ENCODE measurements at places on chromosomes 7 and 10.

GRCh38 chr7:44768628-44769371 lies 20.2 kb downstream of the ZMIZ2 start:
- no peak for DNase-seq

DNA sequence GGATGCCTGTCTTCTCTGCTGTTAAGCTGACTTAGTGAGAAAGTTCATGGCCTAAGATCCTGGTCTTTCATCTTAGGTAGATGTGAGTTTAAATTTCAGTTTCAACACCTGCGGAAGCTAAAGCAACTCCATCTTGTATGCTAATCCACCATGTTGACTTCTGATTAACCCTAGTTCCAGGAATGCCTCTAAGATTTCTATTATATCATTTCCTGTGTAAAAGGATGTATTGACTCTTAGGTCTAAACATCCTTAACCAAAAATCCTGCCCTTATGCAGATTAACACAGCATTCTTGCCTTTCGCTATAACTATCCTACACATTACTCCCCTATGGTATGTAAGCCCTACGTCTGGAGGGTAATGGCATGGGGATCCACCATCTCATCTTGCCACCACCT lies 94.4 kb upstream of the CCDC6 start:
- DNase-seq, result no peak

GRCh38 chr10:513393-513792 lies 176.1 kb downstream of the DIP2C start:
- no peak for DNase-seq

DNA sequence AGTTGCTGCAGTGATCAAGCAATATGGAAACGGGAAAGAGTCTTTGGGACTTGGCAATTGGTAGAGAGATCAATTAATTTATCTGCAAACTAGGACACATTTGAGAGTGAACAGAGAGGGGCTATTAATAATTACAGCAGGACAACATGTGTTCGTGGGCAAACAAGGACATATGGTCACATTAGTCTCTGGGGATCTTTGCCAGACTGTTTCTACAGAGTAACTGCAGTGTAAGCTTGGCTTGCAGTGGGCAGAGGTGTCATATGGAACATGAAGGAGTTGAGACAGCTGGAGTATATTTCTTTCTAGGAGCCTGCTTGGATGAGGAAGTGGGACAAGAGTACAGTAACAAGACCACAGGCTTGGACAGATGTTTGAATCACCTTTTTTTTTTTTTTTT lies 232.1 kb upstream of the LYZL1 start:
- DNase-seq, result no peak

- no peak for DNase-seq
Measured at GRCh38 chr7:3120513-3120912, 76.8 kb upstream of the CARD11 start.

- no peak for DNase-seq
Measured at GRCh38 chr10:115830265-115830970, 442.6 kb downstream of the GFRA1 start.

DNA sequence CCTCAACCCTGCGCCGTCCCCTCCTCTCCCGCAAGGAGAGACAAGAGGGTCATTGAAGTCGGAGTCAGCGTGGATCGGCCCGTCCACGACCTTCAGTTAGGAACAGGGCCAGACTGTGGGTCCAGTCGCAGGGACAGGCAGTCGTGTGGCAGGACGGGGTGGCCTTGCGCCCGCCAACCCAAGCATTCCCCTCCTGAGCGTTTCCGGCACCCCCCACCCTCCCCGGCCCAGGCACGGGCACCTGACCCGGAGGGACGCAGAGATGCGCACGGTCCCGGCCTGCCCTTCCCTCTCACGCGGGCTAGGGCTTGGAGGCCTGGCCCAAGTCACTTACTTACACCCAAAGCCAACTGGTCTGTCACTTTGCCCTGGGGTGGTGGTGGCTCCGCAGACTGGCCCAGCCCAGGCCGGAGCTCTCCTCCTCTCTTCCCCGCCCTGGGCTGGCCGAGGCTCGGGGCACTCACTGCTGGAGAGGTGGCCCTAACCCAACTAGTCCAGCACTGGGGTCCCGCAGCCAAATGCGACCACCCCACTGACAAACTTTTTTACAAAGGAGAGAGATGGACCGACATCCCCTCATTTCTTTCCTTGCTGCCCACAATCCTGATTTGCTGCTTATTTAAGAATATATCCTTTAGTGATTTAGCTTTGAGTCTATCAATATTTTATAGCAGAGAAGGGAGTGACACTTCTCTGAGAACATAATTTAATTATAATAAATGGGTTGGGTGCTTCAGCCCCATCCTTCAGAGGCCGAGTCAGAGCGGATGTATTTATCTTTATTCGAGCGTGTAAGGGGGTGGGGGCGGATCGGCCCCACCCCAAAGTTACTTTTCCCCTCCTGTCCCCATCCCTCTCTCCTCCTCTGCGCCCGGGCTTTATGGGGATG lies 1.2 kb upstream of the UNCX start:
- no peak for DNase-seq

DNA sequence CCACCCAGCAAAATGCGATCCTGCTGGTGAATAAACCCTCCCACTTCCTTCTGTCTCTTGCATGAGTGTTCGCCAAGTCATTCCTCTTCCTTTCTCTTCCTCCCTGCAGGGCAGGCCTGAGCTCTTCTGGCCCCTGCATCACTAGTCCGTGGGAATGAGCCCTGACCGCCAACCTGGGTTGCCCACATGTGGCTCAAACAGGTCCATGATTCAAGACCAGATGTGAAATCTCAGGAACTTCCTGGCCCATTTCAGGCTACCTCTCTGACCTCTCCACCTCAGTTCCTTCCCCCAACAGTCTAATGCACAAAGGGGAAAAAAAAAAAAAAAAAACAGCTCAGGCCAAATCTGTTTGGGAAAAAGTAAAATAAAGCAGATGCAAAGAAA lies 5.4 kb upstream of the YWHAG start:
- no peak for DNase-seq

- DNase-seq, result no peak
Measured at GRCh38 chr10:67438605-67439304, 257.2 kb downstream of the CTNNA3 start.

- DNase-seq, result no peak
Measured at GRCh38 chr10:27223964-27224363, 16.6 kb downstream of the ACBD5 start.

GRCh38 chr10:71083716-71083975 lies 128.7 kb upstream of the UNC5B start:
- no peak for DNase-seq

- DNase-seq, result no peak
Measured at GRCh38 chr7:75608451-75609122, 116.5 kb downstream of the SPDYE5 start.

DNA sequence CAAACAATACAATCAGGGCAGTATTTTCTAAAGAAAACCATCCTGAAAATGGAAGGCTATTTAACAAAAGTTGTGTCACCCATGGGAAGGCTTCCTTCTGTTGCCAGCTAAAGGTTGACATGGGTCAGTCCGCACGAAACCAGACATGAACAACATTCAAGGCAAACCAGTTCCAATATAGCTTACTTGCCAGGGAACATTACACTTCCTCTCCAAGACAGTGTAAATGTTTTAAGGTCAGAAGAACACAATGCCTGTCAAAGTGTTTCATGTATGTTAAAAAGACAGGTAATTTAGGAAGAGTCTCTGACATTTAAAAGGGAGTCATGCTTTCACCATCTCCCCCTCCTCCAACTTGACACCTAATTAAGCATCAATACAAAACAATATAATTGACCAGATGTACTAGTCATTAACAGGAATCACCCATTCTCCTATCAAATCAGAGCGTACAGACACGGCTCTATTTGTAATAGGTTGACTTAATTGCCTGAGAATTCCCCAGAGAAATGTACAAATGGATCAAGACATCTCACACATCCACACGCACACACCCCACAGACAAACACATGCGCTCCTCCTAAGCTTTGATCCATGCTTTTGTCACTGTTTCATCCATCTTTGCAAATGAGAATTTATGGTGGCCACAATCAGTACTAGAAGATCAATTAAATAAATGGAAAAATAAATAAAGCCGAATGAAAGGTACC lies 69.5 kb downstream of the CACNA2D1 start:
- DNase-seq, result no peak

- DNase-seq, result no peak
Measured at GRCh38 chr7:120785095-120785494, 72.8 kb downstream of the TSPAN12 start.

DNA sequence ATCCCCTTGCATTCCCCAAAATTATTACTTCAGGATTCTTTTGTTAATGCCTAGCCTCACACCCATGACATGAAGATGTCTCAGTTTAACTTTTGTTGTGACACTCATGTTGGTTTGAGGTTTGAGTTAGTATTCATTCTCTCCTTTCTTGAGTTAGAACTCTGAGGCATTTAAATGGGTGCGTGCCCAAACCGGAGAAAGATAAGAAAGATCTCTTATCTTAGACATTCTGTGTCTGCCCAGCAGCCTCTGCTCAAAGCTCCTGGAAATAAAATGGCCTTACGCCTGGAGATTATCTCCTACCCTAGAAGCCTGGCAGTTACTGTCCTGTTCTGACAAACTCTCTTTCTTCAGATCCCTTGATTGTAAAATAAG lies 26.3 kb downstream of the WBP1L start:
- no peak for DNase-seq

GRCh38 chr7:94338921-94339371 lies 55.7 kb upstream of the COL1A2 start:
- DNase-seq, result no peak

DNA sequence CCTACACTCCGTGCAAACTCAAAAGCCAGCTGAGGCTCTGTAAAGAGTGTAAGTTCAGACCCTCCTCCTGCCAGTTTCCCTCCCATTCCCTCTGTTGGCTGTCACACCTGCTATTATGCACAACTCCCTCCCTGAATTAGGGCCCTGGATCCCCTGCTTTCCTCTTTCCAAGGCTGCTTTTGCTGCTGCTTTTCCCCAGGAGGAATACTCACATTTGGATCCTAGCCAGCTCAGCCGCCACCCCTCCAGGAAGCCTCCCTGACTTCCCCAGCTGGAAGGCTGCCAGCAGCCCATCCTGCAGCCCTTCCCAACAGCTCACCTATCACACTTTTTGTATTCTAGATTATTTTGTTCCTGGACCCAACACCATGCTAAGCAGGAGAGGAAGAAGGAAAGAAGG lies 40.9 kb upstream of the WDR11 start:
- DNase-seq, result no peak

DNA sequence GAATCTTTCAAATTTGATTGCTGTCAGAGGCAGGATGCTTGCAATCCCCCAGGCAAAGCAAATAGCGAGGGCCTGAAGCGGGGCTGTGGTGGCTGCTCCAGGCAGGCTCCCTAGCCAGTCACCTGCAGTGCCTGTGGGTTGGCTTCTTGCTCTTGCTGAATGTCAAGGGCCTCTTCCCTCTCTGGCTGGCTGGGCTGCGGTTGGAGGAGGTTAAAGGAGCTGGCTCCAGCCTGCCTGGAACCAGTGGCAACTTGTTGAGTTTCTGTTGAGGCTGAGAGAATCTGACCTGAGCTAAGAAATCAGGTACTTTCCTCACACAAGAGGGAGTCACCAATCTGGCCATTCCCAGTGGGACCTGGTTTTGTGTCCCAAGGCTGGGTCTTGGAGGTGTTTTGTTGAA lies 134.7 kb downstream of the TMEM178B start:
- DNase-seq, result no peak

- no peak for DNase-seq
Measured at GRCh38 chr10:125236091-125236490, 75.7 kb upstream of the CTBP2 start.

DNA sequence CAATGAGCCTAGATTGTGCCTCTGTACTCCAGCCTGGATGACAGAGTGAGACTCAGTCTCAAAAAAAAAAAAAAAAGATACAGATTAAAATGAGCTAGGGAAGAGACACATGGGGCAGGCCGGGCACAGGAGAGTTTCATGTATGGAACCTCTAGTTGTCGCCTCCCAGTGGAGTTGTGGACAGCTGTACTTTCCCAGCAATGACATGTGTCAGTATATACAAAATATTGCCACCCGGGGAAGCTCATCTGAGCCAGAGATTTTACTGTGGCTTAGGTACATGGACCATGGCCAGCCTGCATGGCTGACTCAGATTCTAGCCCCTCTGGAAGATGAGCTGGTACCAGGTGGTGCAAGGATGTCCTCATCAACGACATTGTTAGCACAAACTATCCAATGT lies 87.4 kb downstream of the COL26A1 start:
- DNase-seq, result no peak
